SHP77 (cell line): ENCODE measurements at places on chromosomes 5 and 9.

DNA sequence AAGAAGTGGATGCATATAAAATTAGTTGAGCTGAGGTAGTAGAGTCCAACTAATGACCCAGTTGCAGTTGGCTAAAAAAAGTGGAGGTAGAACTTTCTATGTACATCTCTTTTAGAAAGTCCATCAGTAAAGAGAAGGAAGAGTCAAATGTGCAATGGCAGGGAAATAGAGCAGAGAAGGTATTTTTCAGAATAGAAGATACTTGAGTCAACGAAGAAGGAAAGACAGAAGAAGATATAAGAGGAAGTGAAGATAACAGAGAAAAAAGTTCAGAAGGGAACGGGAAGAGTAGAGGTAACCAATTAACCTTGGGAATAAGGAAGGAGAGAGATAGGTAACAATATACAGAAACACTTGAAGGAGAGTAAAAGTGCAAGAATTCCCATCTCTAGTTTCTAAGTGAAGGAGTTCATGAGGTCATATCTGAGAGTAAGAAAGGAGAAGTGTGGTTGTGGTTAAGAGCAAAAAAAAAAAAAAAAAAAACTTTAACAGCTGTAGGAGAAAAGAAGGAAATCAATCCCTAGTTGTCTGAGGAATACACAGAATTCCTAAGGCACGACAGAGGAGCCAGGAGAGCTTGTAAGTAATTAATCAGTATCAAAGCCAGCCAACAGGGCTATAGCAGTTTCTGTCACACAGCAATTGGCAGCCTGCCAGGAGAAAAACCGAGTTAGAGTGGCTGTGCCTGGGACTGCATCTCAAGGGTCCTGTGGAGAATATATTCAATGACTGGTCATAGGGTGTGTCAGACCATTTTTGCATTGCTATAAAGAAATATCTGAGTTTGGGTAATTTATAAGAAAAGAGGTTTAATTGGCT is 61.0 kb downstream of the ARL15 start:
- DNase-seq: no peak

DNA sequence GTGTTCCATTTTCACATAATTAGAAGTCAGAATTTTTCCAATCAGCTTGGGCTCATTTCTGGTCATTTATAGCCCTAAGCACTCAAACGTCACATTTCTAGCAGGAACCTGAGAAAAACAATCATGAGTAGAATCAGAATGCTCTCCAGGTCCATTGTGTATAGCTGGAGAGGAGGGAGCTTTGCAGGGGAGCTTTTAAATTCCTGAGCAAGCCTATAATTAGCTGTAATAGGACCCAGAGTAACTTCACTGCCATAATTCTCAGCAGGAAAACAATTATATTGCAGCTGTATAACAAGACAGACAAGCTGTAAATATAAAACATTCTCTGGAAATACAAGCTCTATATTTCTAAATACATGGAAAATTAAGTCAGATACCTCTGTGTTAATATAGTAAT is 637.6 kb upstream of the SGCD start:
- DNase-seq: no peak

GRCh38 chr9:96646081-96646991 is 8.8 kb downstream of the PRXL2C start:
- no peak for DNase-seq

DNA sequence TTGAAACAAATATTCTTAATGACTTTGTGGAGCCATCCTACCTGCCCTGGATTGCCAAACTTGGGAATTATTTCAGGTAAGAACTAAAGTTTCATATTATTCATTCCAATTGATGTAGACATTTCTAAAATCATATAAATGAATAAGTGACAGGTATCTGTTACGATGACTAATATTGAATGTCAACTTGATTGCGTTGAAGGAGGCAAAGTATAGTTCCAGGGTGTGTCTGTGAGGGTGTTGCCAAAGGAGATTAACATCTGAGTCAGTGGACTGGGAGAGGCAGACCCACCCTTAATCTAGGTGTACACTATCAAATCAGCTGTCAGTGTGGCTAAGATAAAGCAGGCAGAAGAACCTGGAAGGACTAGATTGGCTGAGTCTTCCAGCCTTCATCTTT is 1688.4 kb upstream of the CDH9 start:
- DNase-seq: no peak

DNA sequence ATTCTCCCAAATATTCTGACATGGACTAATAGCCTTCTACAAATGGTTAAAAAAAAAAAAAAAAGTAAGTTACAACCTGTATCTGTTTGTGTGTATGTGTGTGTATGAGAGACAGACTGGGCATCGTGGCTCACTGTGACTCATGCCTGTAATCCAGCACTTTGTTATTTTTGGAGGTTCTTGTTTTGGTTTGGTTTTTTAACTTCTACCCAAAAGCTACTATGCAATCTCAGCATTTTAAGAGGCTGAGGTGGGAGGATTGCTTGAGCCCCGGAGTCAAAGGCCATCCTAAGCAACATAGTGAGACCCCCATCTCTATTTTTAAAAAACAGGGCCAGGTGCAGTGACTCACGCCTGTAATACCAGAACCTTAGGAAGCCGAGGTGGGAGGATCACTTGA is 17.6 kb upstream of the HAVCR1 start:
- no peak for DNase-seq

- no peak for DNase-seq
Measured at GRCh38 chr5:109324351-109324750, 85.4 kb downstream of the PJA2 start.

DNA sequence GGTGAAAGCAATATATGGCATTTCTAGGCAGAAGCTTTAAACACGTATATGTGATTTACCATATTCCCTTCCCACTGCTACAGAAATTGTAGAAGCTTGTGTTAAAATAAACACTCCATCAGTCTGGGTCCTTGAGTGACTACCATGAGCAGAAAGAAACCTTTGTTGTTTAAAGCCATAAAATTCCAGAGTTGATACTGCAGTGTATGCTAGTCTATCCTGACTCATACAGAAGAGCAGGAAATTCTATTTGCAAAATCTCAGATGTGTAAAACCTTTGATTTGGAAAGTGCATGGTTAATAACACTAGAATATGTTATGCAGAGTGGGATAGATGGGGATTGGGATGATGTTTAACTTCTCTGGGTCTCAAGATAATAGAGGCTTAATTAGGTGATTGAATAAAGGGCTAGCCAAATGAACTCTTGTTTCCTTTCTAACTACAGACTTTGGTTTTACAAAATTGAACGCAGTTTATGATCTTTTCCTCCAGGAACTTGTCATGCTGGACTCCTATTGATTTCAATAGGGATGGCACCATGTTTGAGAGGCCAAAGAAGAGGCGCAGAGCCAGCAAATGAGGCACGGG is 282.7 kb upstream of the VLDLR start:
- DNase-seq: no peak

GRCh38 chr5:162128117-162128516 is 60.5 kb downstream of the GABRG2 start:
- no peak for DNase-seq

GRCh38 chr5:140828362-140828737 is 590 bp downstream of the PCDHA6 start:
- no peak for DNase-seq

GRCh38 chr5:179262126-179262920 is 82.9 kb downstream of the ADAMTS2 start:
- DNase-seq: no peak

GRCh38 chr5:116861666-116862065 is 287.0 kb upstream of the SEMA6A start:
- DNase-seq: no peak

DNA sequence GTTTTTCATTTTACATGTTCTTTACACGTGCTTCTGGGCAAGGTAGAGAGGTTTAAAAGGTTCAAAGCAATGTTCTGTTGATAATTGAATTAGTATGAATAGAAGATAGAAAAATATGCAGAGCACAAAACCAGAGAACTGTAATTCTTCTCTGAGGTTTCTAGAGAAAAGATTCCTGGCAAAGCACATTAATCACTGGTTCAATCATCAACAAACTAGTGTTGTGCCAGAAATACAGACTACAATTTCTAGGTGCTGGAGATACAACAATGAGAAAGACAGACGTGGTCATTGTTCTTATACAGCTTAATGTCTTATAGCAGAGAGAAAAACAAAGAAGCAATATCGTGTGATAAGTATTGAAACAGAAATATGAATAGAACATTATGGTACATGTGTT is 25.5 kb downstream of the MEGF9 start:
- DNase-seq: no peak

DNA sequence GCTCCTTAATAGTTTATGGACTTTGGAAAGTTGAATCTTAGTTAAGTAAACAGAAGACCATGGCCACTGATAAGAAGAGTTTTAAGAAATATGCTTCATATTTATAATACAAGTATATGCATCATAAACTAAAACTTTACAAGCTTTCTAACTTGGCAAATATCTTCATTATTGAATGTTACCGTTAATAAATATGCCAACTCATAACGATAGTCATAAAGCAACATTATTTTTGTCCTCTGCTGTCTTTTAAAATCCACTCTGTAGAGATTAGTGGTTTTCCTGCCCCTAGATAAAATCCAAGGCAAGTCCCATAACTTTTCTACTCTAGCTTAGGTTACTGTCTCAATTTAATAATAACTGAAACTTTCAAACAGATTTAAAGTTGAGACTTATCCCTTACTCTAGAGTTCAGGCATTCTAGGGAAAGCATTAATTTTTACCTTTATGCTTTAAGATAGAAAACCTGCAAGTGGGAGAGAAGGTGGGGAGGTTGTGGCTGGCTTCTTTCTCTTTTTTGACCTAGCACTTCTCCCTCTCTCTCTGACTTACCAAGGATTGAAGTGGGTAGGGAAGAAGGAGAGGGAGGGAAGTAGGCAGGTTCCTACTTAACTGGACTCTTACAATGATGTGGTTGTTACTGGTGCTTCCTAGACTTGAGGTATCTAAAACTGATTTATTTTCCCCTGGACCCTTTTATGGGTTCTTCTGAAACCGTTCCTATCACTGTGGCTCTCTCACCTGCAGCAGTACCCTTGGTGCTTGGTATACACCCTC is 29.6 kb downstream of the RNF145 start:
- DNase-seq: no peak

GRCh38 chr9:92147852-92148180 is 32.6 kb upstream of the SPTLC1 start:
- DNase-seq: peak; percentile 77

- DNase-seq: no peak
Measured at GRCh38 chr5:89181546-89181945, 298.6 kb upstream of the MEF2C start.

DNA sequence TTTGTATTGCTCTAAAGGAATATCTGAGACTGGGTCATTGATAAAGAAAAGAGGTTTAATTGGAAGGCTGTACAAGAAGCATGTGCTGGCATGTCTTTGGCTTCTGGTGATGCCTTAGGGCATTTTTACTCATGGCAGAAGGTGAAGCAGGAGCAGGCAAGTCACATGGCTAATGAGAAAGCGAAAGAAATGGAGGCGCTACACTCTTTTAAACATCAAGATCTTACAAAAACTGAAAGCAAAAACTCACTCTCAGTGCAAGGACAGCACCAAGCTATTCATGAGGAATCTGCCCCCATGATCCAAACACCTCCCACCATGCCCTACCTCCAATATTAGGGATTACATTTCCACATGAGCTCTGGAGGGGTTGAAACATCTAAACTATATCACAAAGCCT is 1458.8 kb upstream of the ACO1 start:
- DNase-seq: no peak

- DNase-seq: no peak
Measured at GRCh38 chr5:68942169-68942568, 151.6 kb upstream of the SLC30A5 start.

GRCh38 chr9:83629433-83630104 is 6.6 kb downstream of the IDNK start:
- no peak for DNase-seq

- no peak for DNase-seq
Measured at GRCh38 chr9:22817181-22817580, 370.6 kb downstream of the DMRTA1 start.

DNA sequence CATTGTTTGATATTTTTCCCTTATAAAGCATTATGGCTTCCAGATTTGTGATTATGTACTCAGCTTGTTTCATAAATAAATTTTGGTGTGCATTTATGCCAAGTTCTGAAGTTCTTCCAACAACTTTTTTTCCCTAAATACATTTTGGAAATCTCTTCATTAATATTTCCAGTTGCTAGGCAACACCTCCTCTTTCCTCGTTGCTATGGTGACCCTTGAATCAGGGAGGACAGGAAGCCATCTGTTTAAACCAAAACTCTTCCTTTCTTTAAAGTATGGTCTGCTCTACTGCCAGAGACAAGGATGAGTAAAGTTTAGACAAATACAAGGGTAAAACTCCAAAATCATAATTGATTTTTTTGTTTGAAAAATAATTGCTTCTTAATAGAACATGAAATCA is 779.3 kb downstream of the CDH9 start:
- DNase-seq: no peak

DNA sequence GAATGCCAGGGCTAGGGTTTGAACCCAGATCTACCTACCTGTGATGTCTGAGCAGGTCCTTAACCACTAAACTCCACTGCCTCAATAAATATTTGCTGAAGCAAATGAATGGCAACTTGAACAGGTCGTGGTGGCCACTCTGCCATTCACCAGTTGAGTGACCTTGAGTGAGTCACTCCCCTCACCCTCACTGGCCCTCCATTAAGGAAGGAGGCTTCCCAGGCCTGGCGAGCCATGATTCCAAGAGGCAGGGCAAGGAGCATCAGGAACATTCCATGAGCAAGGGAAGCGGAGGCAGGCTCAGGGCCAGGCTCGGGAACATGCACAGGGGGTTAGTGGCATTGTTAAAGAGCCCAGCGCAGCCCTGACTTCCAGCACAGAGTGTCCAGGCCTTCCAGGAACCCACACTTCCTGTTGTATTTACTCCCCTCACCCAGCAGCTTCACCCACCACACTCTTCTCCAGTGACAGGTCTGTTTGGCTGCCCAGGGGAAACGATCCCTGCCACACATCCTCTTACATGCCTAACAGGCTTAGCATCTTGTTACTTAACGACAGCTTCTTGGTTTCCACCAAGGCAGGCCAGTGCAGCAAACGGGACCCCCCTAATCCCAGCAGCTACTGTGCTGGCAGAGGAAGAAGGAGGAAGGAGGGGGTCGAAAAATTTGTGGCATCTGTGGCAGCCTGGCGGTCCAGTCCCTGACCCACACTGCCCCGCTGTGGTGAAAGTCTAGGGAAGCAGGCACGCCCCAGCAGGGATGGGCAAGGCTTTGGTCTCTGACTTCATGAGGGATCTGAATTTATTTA is 43.7 kb upstream of the TTC1 start:
- peak; percentile 2 for DNase-seq

GRCh38 chr5:150540615-150541396 is 32.9 kb downstream of the NDST1 start:
- no peak for DNase-seq

- no peak for DNase-seq
Measured at GRCh38 chr9:6610073-6610472, 35.5 kb downstream of the GLDC start.
